Stimulated activated CD4-positive, alpha-beta T cell treated with anti-CD3 and anti-CD28 coated beads, Interleukin-1b, Interleukin-23, amount 100 ng/mL, for 1 hour (primary cell): ENCODE measurements at places on chromosomes 2 and 18.

GRCh38 chr2:105611811-105612424 is 132.8 kb upstream of the NCK2 start:
- no peak for DNase-seq

GRCh38 chr2:26848336-26849055 is 564 bp downstream of the DPYSL5 start:
- DNase-seq: no peak

DNA sequence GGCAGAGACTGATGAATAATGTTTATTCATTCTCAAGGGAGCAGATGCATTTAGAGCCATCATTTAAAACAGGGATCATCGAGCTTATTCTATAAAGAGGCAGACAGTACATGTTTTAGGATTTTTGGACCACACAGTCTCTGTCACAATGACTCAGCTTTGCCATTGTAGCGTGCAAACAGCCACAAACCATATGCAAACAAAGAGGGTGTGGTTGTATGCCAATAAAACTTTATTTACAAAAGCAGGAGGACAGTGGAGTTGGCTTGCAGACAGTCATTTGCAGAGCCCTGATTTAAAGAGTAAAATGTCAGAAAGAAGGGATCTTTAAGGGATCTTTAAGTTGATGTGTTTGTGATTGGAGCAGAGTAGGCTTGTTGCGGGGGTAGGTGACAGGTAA is 51.5 kb downstream of the SMIM21 start:
- no peak for DNase-seq

GRCh38 chr2:241855888-241856422 is 2.7 kb downstream of the PDCD1 start:
- no peak for DNase-seq

GRCh38 chr18:76314496-76314895 is 180.5 kb downstream of the ZNF516 start:
- DNase-seq: no peak

GRCh38 chr2:207133820-207134519 is 31.8 kb downstream of the KLF7 start:
- no peak for DNase-seq

DNA sequence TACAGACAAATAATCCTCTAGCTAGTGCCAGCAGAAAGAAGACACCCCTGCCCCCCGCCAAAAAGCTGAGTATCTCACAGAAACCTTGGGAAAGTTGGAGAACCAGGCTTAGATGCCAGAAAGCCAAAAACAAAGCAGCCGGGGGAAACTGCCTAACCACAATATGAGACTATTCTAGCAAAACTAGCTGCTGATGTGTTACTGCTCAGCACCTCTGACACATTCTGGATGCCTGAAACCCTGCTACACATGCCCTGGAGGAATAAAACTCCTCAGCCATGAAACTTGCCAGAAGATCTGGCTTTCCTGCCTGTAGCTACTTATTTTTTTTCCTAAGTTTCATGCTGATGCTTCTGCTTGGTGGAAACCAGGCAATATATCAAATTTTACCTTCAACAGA is 122.7 kb upstream of the GCFC2 start:
- no peak for DNase-seq

GRCh38 chr18:7902399-7902839 is 335.3 kb downstream of the PTPRM start:
- no peak for DNase-seq

GRCh38 chr2:219957820-219958219 is 330.4 kb downstream of the SLC4A3 start:
- no peak for DNase-seq
